ENCODE measurements at places on chromosomes 3 and 15. TPM values are rescaled to one million over a fixed set of nuclear protein-coding genes. Genes with fewer than 3 reads are reported as not detected.

RNU6-1 gene
- total RNA-seq, result not detected

AHSG gene
- not detected for total RNA-seq

ACKR4 gene
- 0.19 TPM for total RNA-seq

MYO5A gene
- total RNA-seq, result 36.5 TPM
